ENCODE measurements at places on chromosomes 5 and 9. TPM values are rescaled to one million over a fixed set of nuclear protein-coding genes. Genes with fewer than 3 reads are reported as not detected.

SLC6A3 gene
- 0.60 TPM for total RNA-seq

TAF9 gene
- total RNA-seq: 38.6 TPM

DNA sequence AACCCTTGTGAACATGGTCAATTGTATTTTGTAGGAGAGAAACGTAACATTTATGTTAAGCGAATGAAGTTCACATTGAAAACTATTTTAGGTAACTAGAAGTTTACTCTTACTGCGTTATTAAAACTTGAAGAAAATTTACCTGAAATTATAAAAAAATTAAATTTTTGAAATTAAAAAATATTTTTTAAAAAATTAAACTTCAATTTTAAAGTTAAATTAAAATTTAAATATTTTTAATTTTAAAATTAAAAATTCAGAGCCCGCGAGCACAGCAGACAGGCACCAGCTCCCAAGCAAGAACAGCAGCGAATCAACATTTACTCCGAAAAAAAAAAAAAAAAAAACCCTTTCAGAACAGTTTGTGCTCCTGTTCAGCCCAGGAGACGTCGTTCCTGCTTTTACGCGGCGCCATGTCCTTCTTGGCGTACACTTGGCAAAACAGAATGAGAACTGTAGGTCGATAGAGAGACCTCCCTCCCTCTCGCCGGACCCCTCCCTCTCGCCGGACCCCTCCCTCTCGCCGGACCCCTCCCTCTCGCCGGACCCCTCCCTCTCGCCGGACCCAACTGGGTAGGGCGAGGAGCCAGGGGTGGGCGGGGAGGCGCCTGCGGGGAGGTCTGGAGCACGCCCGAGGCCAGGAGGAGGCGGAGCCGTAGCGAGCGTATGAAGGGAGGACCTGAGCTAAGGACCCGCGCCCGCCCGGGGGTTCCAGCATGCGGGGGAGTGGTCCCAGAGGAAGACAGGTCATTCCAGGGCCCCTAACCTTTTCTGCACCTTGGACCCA, 235.8 kb downstream of the ROR2 start:
- DNase-seq: no peak

DNA sequence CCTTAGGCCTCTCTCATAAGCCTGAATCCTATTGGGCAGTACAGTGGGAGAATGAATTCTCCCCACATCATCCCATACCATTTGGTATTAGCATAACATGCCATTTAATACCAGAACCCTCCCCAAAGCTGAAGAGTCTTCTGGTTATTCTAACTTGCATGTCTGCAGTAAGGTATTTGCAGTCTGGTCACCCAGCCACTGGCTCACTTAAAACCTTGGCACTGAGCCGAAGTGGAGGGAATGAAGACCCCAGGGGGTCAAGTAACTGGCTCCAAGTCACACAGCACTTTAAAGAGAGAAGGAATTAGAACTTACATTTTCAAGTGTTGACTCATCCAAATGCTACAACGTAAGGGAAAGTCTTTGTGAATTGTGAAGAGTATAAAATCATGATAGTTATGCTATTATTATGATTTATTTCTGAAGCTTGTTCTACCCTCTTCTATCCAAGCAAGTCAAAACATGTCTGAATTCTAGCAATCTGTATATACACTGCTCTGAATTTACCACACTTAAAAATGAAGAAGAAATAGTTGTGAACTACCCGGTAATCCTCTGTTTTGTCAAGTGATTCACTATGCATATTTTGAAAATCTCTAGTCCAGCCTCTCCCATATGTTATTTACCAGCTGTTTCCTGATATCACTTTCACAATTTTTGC, 28.5 kb downstream of the GLRA1 start:
- DNase-seq: no peak

- no peak for DNase-seq
Observed at GRCh38 chr5:73417303-73418034, 31.1 kb downstream of the FOXD1 start.

- DNase-seq: no peak
Observed at GRCh38 chr5:113169720-113170119, 193.1 kb downstream of the DCP2 start.

DNA sequence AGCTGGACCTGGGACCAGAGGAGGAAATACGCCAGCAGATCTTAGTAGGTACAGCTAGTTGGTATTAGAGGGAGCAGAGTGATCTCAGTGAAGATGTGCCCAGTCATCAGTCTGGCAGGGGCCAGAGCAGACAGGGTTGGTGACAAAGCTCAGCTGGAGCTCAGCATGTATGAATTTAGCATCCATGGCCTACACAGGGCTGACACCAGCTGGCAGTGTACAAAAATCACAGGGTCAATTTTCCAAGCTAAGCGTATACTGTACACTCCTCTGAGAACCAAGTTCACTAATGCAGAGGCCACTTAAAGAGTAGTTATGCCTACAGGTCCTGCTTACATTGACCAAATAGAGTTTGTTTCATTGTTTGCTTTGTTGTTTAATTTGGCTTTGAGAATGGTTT, 146.6 kb downstream of the SLC24A2 start:
- DNase-seq: no peak

Data from omental fat pad (tissue), 4 donors.